Stimulated activated naive B cell treated with anti-CD40 and anti-IgM and Interleukin-4, amounts not matched to agents 10 μg/mL and 1 μg/mL and 100 μg/mL, for 72 hours (primary cell): ENCODE measurements at places on chromosomes 6 and 20.
A peak's percentile ranks its signal among the peaks of the same experiment; 100 is the strongest.

- DNase-seq, result peak; percentile 68
Observed at GRCh38 chr6:151390851-151391470, 398 bp downstream of the ZBTB2 start.

GRCh38 chr6:65761890-65762289 is 54.9 kb upstream of the EYS start:
- no peak for DNase-seq

DNA sequence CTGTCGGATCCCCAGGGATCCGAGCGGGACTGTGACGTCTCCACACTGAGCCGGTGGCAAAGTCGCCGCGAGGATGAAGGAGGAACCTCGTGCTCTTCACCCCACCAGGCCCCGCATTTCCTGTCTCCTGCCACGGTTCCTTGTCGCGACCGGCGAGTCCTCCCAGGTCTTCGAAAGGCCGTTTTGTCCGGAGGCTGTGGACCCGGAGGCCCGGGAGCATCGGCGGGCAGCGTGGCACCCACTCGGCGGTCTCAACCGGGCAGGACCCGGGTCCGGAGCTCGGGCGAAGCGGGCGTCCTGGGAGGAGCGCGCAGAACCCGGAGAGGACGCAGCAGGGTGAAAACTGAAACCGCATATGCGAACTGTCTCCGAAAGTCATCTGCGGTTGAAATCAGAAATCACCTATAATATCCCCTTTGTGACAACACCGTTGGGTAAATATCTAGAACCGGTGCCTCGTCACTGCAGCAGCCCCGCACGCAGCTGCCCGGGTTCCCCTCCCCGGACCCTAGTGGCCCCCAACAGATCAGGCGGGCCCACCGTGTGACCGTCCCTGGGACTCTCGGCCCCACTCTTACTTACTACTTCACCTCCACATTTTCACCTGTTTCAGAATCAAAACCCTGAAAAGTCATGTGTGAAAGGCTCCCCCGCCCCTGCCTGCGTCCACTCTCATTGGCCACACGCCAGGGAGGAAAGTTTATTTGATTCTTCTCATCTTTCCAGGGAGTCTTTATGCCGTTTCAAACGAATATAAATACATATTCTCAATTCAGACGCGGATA is 3.1 kb upstream of the ULBP2 start:
- peak; percentile 70 for DNase-seq

DNA sequence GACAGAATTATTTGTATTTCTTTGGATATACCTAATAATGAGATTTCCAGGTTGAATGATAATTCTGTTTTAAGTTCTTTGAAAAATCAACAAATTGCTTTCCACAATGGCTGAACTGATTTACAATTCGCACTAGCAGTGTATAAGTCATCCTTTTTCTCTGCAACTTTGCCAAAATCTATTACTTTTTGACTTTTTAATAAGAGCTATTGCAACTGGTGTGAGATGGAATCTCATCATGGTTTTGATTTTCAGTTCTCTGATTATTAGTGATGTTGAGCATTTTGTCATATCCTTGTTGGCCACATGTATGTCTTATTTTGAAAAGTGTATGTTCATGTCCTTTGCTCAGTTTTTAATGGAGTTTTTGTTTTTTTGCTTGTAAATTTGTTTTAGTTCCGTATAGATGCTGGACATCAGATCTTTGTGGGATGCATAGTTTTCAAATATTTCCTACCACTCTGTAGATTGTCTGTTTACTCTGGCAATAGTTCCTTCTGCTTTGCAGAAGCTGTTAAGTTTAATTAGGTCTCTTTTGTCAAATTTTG is 409.8 kb upstream of the CITED2 start:
- no peak for DNase-seq

DNA sequence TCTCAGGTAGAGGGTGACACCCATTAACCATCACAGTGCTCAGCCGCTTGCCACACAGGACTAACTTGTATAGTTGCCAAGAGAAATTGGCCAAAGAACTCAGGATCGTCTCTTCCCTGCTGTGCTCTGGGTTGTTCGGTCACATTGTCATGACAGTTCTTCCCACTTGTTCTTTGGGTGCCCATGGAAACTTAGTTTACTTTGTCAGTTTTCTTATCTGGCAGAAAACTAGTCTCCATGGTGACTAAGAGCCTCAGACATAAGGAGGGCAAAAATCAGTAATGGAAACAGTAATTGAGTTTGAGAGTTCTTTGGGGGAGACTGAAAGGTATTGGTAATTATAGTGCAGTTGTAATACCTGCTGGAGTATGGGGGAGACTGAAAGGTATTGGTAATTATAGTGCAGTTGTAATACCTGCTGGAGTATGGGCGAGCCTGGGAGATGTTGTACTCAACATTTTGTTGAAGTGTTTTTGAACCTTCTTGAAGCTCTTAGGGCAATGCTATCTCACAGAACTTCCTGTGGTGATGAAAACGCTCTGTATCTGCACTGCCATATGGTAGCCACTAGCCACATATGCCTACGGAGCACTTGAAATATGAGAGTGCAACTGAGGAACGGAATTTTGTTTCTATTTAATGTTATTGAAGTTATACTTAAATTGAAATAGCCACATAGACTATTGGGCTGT is 95.2 kb upstream of the HDGFL1 start:
- no peak for DNase-seq

DNA sequence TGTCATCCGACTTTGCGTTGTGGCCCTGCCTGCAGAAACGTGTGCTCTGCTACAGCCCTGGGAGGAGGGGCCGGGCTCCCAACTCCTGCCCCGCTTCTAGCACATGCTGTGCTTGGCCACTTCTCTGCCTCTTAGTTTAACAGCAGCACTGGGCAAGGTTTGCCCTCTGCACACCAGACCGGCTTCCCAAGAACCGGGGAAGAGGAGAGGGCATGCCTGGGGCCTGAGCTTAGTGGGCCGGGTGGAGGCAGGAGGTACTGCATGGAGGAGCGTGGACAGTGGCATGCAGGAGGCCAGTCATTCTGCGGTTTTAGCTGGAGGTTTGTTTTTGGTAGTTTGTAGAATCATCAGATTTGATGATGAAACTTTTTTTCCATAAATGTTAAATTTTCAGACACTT is 45.5 kb downstream of the CEP43 start:
- no peak for DNase-seq

GRCh38 chr6:73969971-73970970 is 274.3 kb downstream of the CD109 start:
- no peak for DNase-seq

DNA sequence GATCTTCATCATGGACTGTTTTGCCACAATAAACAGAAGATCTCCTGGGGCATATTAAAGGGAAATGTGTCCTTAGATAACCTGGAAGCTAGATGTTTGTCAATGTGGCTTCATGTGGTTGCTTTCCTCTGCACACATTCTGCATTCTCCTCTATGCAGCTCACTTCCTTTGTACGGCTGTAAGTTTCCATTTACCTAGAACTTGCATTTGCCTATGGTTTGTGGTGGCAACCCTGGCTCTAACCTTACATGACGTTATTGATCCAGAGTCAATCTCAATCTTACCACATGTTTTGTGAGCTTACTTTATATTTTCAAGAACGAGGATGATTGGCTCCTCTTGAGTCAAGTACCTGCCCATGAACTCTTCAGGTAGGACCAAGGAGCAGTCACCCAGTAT is 863.1 kb downstream of the MAFB start:
- DNase-seq, result peak; percentile 3

DNA sequence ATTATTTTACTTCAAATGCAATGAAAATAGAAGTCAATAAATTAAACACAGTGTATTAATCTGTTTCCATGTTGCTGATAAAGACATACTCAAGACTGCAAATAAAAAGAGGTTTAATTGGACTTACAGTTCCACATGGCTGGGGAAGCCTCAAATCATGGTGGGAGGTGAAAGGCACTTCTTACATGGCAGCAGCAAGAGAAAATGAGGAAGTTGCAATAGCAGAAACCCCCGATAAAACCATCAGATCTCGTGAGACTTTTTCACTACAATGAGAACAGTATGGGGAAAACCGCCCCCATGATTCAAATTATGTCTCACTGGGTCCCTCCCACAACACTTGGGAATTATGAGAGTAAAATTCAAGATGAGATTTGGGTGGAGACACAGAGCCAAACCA is 82.2 kb downstream of the GPR63 start:
- no peak for DNase-seq

DNA sequence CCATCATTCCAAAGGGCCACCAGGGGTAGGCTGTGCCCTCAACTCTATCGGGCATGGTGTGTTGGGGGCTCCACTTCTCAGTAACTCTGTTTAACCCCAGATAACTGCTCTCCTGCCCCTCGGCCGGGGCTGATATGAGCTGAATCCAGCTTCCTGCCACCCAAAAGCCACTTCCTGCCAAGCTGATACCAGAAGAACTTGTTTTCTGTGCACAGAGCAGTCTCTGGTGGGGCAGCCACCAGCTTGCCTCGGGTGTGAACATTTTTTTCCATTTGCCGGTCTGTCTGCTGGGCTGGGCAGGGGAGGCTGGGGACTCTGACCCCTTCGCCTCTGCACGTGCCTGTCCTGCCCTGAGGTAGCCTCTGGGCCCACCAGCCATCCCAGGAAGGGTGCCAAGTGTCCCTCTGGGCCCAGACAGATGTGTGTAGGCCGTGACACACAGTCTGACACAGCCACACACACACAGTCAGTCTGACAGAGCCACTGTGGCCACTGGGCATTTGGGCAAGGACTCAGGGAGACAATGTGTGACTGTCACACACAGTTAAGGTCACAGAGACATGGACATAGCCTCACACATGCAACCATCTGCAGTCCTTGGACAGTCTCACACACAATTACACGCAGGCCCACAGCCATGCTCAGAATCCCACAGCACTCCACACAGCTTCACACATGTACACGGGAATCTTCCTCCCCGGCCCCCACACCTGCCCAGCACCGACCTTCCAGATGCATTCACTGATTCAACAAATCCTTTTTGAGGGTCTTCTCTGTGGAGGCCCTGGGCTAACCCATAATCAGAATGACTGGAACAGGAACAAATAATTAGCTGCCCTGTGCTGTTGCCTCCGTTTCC is 45.1 kb downstream of the NOL4L start:
- DNase-seq, result no peak

DNA sequence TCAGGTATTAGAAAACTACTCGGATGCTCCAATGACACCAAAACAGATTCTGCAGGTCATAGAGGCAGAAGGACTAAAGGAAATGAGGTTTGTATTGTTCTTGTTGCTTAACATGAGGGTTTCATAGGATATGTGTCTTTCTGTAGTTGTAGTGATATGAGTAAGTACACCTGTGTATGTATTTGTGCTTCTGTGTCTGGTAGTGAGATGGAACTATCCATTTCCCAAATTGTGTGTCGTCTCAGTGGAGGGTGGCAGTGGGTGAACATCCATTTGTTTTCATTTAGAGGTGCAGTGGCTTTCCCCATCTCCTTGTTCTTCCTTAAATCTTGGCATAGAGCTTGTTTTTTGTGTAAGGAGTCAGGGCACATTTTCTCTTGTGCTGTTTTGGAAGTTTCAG is 8.2 kb downstream of the ASXL1 start:
- DNase-seq, result no peak

GRCh38 chr6:52183131-52183713 is 3.0 kb upstream of the IL17A start:
- DNase-seq, result no peak

GRCh38 chr20:17661121-17661744 is 20.8 kb downstream of the RRBP1 start:
- no peak for DNase-seq

GRCh38 chr6:101722991-101723579 is 329.6 kb downstream of the GRIK2 start:
- no peak for DNase-seq

- DNase-seq, result no peak
Observed at GRCh38 chr6:130851026-130851425, 23.8 kb downstream of the SMLR1 start.

DNA sequence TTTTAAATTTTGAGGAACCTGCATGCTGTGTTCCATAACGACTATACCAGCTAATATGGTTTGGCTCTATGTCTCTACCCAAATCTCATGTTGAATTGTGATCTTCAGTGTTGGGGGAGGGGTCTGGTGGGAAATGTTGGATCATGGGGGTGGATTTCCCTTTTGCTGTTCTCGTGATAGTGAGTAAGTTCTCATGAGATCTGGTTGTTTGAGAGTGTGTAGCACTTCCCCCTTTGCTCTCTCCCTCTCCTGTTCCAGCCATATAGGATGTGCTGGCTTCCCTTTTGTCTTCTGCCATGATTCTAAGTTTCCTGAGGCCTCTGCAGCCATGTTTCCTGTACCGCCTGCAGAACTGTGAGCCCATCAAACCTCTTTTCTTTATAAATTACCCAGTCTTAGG is 61.8 kb upstream of the NEDD9 start:
- no peak for DNase-seq

- no peak for DNase-seq
Observed at GRCh38 chr20:24185791-24186190, 197.2 kb upstream of the GGTLC1 start.

- DNase-seq, result no peak
Observed at GRCh38 chr6:151620179-151620578, 126.4 kb downstream of the CCDC170 start.

GRCh38 chr6:47733879-47734558 is 35.6 kb downstream of the ADGRF4 start:
- no peak for DNase-seq

GRCh38 chr20:17457588-17458190 is 73.5 kb downstream of the BFSP1 start:
- no peak for DNase-seq
